ENCODE measurements at places on chromosomes 12 and 14.

DNA sequence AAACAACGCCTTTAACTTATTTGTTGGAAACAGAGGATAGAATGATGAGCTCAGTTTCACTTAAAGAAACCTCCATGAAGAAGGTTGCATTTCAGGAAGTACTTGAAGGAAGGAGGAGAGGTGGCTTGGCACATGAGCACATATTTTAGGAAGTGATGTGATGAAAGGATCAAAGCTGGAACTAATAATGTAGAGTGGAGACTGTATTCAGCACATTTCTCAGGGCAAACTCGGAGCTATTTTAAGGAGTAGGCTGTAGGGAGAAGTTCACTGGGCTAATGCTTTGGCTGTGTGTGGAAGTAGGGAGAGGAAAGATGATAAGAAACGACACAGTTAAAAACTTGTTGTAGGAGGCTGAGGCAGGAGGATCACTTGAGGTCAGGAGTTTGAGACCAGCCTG, 272.8 kb downstream of the AKAP6 start:
- no peak for DNase-seq

DNA sequence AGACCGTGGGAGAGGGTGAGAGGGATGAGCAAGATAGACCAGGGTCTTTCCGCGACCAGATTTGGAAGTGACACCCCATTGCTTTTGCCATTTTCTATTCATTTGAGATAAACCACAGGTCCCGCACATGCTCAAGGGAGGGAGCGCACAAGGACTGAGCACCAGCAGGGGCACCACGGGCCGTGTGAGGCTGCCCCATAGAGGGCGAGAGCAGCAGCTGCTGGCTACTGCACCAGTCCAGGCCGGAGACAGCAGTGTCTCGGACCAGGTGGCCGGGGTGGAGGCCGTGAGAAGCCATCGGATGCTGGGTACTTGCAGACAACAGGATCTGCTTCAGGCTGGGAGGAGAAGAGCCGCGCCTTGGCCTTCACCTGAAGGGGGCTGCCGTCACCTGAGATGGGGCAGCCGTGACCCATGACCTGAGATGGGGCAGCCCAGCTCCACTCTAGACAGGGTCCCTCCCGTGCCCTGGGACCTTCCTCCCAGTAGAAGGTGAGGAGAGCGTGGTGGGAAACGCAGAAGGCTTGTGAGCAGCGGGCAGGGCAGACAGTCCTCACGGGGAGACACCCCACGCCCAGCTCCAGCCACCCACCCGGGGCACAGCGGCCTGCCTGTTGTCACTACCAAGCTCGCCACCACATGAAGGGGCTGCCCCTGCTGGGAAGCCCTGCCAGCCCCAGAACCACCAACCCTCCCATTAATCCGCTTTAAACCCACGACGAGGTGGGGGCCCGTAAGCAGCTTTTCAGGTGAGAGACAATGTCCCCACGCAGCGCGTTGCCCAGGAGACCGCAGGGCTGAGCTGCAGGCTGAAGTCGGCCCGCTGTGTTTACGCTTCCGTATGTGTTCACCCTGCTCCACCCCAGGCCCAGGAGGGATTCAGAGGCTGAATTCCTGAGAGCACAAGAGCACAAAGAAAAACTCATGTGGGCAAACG, 61.7 kb upstream of the FBRSL1 start:
- DNase-seq, result no peak

DNA sequence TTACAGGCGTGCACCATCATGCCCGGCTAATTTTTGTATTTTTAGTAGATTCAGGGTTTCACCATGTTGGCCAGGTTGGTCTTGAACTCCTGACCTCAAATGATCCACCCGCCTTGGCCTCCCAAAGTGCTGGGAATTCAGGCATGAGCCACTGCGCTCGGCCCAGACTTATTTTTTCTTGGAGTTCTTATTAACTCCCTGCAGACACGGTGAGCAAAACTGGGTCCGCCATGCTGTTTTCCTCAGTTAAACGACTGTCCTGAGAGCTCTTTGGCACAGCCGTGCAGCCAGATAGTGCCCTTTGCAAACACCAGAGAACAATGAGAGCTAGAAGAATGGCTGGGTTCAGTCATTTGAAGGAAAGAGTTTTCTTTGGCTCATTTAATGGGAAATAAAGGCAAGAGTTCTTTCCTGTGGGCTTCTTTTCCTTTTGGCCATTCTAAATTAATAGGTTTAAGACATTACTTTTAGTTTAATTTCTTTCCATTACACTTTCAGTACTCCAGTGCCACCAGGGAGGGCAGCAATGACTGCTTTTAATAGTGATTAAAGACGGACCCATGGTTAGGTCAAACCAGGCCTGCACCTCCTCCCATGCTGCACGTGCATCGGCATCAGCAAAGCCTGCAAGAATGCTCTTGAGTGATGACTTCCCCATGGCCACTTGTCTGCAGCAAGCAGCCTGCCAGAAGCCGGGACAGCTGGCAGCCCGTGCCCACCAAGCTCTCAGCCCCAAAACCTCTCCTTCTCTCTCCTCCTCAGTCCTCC, 60.7 kb downstream of the VCPKMT start:
- no peak for DNase-seq

DNA sequence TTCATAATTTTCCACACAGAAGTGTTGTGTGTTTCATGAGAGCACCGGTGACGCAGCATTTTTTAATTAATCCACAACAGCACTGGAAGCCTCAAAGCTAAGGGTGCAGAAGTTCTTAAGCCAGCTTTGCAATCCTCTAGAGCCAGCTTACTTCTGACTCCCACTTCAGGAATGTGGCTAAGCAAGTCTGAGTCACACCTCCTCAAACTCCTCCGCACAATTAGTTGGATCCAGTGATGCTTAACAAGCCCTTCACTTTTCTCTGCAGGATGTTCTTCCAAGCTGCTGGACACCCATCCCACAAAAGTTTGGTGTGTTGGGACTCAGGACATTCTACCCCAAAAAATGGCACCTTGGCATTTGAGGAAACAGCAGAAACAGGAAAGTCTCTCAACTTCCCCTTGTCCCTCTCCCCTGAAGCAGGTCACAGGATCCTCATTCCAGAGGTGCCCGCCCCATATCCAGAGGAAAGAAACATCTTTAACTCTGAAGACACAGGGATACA, 210.0 kb downstream of the PPM1H start:
- DNase-seq, result no peak

GRCh38 chr14:68210729-68211299, 391.2 kb downstream of the RAD51B start:
- peak; percentile 12 for DNase-seq

DNA sequence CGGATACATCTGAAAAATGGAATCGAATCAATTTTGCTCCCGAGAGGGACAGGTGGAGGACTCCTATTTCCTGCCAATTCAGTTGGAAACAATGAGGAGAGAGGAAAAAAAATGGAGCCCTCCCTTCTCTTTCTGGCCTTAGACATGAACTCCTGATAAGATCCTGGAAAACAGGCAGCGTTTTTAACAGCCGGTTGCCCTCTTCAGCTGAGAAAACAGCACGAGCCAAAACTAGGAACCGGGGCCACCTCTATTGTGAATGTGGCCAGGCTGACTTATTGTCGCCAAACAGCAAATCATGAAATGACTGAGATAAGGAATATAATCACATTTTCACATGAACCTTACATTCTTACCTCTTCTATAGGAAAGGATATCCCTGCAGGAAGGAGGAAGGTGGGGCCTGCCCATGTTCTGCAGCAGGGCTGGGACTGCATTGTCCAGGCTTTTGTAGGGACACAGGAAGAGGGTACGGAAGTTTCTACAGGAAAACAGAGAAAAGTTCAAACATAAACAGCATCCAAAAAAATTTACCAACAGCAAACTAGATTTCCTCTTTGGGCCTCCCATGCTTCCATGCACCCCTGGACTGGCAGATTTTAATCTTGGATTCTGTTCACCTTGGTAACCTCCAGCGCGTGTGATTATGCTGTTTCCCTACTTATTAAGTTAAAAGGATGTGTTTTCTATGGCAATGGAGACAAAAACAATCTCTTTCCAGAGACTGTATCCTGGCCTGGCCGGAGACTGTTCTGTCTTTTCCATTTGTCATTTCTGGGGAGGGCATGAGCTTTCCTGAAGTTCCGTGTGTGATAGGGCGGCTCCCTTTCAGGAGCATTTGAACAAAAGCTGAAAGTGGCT, 29.0 kb upstream of the ELK3 start:
- DNase-seq, result no peak

- no peak for DNase-seq
These were observed 10.3 kb downstream of the CTSG start for GRCh38 chr14:24565766-24566165.

DNA sequence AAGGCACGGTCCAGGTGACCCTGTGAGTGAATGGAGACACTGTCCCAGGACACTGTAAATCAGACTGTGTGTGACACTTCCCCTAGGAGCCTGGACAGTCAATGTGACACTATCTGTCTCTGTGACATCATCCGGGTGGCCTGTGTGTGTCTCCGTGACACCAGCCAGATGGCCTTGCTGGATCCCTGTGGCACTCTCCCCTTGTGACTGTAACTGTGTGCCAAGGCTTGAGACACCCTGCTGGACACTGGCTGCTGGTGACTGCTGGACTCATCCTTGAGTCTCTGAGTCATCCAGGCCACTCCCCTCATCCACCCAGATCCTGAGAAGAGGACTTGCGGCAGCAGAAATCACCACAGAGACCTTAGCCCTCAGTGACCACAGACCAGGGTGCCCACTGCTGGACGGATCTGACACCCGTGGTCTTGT, 51.6 kb downstream of the MVK start:
- DNase-seq, result no peak

DNA sequence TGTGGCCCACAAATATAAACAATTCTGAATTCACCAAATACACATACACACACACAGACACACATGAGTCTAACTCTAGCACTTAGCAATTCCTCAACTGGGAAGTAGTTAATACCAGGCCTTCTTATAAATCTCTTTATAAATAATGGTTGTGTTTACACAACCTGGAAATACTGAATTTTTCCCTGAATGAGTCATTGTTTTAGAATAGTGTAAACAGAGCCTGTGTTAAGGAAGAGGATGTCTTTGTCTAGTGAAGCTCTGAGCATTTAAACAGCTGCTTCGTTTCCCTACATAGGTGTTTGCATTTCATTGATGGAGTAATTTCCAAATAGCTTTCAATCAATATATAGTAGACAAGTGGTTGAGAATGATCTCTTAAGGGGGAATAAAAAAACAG, 218.8 kb downstream of the BTG1 start:
- DNase-seq, result no peak

DNA sequence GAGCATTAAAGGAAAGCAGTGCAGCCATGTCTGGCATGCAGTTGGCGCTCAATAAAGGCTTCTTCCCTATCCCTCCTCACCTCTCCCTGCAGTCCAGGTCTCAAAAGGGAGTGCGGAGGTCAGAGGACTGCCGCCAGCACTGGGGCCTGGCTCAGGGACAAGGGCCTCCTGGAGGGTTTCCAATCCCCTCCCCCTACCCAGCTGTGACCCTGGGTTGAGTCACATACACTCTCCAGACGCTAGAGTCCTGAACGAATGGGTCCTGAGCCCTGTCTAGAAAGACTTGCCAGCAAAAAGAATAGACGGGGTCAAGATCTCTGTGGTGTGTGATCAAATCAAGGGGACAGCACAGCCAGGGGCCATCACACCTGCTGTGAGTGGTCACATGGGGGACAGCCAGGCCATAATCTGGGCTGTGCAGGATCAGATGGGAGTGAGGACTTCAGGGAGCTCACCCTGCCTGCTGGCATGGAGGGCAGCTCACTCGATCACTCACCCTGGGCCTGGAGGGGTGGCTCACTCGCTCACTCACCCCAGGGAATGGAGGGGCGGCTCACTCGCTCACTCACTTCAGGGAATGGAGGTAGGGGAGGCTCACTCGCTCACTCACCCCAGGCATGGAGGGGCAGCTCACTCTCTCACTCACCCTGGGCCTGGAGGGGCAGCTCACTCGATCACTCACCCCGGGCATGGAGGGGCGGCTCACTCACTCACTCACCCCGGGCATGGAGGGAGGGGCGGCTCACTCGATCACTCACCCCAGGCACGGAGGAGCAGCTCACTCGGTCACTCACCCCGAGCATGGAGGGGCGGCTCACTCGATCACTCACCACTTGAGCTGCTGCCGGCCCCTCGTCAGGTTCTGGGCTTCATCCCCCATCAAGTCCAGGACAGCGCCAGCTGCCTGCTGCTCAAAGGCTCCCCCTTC, 12.8 kb downstream of the CFAP73 start:
- no peak for DNase-seq

GRCh38 chr14:31287294-31287972, 79.8 kb upstream of the HECTD1 start:
- no peak for DNase-seq

DNA sequence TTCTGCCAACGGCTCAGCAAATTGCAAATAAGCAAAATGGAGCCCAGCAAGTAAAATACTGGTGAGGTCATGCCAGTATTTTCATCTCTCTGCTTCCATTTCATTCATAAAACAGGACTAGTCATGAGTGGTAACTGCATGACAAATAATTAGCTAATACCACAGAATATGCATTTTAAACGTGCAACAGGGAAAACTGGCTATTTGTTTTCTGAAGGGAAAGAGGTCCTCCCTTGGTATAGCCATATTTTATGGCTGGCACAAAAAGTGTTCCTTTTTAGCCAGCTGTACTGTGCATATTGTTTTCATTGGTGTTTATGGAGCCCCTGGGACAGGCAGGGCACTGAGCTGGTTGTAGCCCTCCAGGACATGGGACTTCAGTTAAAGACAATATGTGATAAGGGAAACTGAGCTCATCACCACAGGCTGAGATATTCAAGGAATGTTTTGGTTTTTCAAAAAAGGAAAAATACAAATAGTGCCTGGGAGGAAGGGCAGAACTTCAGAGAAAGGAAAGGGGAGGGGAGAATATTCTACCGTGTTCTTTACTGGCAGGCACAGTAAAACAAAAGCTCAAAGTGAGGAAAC, 26.1 kb upstream of the FOXN3 start:
- DNase-seq, result no peak

GRCh38 chr12:99960311-99960710, 24.4 kb downstream of the ANKS1B start:
- no peak for DNase-seq

DNA sequence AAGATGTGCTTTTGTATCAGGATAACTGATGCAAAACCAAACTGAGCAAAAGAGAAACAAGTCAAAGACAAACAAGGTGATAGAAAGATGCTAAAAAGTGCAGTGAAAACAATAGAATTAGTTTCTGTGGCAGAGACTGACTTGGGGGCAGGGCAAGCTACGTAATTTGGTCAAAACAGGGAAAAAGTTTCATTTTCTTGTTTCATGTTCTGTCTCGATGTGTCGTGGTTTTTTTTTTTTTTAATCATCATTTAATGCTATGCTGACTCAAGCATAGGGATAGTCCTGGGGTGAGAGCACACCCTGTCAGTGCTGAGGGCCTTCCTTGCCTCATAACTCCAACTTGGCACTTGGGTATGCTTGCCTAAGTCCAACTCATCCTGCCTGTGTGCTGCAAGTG, 144.1 kb upstream of the PTPRQ start:
- no peak for DNase-seq

- no peak for DNase-seq
These were observed 56.2 kb upstream of the CAPRIN2 start for GRCh38 chr12:30810918-30811317.

DNA sequence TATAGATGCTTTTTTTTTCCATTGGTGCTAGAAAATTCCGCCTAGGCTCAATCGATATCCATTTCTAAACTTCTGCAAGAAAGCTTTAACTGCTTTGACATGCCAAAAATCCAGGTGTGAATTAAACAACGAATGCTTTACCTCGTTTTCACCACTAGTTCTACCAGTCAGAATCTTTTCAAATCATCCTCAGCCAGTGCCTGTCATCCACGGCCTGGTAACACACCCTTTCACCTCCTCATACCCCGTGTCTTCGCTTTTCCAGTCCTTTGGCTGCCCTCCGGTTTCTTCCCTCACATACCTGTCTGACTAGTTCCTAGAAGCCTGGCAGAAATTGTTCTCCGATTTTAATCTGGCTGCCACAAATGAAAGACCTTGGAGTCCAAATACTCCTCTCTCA, 1.4 kb upstream of the PHC1 start:
- peak; percentile 51 for DNase-seq
